Activated CD4-positive, alpha-beta T cell treated with anti-CD3 and anti-CD28 coated beads, Interleukin-10, Interleukin-2, amounts not matched to agents 100 ng/mL and 50 ng/mL, durations not matched to agents 16 hours and 8 hours (primary cell): ENCODE measurements at places on chromosomes 16 and 17.
A peak's percentile ranks its signal among the peaks of the same experiment; 100 is the strongest.

GRCh38 chr17:50771991-50772785 lies 4.9 kb upstream of the ANKRD40CL start:
- DNase-seq, result no peak

DNA sequence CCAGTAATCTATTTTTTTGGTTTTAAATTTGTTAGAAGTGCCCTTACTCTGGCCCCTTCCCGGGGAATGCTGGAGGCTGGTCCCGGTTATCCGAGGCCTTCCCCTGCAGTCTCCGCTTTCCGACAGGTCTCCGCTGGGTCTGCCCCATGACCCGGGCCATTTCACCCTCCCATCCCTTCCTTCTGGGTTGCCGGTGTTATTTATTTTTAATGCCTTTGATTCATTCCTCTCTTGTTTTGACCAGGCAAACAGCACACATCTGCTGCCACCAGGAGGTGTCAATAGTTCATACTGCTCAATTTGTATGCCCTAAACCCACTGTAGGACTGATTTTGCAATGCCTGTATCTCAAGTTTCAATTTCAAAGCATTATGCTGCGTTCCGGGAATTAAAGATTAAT lies 113.2 kb upstream of the IRX5 start:
- no peak for DNase-seq

DNA sequence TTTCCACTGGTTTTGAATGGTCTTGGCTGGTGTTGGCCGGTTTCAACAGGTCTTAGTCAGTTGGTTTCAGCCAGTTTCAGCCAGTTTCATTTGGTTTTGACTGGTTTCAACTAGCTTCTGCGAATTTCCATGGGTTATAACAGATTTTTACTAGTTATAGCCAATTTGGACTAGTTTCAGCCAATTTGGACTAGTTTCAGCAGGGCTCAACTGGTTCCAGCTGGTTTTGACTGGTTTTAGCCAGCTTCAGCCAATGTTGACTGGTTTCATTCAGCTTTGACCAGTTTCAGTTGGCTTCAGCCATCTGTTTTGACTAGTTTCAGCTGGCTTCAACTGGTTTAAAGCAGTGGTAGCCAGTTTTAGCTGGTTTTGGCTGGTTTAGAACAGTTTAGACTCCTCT lies 432.6 kb downstream of the UTP18 start:
- no peak for DNase-seq

DNA sequence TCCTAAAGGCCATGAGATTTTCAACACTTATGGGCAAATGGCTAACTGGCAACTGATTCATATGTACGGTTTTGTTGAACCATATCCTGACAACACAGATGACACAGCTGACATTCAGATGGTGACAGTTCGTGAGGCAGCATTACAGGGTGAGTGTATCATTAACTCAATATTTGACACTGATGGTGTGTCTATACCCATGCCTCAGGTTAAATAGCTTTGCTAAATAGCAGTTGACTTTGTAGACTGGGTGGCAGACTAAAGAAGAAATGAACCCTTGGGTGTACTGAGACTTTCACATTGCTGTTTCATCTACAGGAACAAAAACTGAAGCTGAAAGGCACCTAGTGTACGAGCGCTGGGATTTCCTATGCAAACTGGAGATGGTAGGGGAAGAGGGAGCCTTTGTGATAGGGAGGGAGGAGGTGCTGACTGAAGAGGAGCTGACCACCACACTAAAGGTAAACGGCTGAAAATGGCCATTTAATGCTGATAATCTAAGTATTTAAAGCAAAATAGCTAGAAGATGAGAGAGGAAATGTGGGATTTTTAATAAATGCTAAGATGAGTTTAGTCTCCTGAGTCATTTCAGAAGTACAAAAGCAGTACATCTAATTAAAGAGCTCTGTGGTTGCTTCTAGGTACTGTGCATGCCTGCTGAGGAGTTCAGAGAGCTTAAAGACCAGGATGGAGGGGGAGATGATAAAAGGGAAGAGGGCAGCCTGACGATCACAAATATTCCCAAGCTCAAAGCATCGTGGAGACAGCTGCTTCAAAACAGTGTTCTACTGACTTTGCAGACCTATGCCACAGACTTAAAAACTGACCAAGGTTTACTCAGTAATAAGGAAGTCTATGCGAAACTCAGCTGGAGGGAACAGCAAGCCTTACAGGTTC lies 3.0 kb downstream of the SETD6 start:
- DNase-seq, result peak; percentile 47

DNA sequence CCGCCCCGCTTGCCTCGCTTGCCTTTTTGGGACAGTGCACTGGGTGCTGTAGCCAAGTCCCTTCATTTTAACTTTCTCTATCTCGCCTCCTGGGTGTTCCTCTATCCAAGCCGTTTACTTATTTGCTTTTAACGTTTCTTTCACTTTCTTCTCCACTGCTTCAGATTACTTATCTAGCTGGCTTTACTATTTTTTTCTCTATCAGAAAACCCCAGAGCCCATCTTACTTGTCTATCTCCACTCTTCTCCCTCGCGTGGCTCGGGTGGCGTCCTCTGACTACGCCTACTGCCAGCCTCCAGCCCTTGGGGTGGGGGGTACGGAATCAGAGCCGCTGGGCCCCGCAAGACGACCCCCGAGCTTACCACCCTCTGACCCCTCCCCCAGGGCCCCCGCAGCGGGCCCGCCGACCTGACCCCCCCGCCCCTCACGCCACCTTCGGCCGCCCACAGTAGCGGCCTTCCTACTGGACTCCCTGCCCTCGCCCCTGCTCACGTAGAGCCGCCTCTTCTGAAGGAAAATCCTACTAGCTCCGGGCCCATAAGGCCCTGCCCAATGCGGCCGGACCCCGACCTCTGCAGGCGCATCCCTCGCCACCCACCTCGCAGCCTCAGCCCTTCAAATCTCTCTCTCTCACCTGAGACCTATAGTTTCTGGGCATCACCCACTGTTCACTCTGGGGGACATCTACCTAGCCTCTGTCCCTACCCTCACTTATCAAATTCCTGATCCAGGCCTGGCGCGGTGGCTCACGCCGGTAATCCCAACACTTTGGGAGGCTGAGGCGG lies 1.0 kb upstream of the SLC12A4 start:
- no peak for DNase-seq

- peak; percentile 54 for DNase-seq
Observed at GRCh38 chr17:62064791-62065563, at the start of gene MED13. Gene MED13 (minus strand): TSS chr17:62065278. CDS start chr17:62065205, 73 bp downstream.

- no peak for DNase-seq
Observed at GRCh38 chr17:1529863-1530262, 13.5 kb upstream of the INPP5K start.

DNA sequence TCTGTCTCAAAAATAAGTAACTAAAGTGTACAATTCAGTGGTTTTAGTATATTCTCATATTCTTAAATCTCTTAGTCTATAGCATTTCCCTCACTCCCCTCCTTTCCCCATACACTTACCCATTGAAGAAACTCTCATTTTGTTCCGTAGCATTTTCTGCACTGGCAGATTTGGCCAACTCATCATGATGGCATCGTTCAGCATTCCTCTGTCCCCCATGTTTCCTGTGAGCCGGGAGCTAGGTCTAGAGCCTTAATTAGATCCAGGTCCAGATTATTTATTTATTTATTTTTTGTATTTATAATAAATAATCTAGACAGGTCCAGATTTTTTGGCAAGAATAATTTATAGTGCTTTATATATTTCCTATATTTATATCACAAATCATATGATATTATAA lies 31.0 kb downstream of the HEATR3 start:
- no peak for DNase-seq

- no peak for DNase-seq
Observed at GRCh38 chr16:48575471-48576050, 34.4 kb downstream of the N4BP1 start.

- no peak for DNase-seq
Observed at GRCh38 chr17:4672055-4672630, 30.7 kb upstream of the ALOX15 start.

DNA sequence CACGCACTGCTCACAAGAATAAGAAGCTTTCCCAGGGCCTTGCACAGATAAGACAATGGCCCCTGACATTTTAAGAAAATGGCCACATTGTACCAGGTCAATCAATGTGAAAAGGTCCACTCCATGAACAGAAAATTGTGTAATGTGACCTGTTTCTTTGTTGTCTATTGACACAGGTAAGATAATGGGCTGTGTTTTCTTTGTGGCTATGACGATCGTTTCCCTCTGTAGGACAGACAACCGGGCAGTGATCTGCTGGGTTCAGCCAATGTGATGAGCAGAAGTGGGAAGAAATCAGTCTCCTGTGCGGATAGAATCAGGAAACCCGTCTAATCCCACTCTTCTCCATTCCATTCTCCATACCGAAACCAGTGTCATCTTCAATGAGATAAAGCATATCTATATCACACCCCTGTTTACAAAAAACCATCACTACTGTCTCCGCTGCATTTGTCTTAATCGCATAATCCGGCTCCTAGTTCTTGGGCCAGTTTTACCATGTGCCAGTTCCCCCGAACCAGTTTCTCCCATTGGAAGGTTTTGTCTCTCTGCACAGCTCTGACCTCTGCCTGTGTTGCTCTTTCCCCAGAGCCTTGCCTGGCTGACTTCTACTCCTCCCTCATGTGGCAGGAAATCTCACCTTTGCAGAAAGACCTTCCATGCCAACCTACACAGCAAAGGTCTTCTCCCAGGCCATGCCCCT lies 66.9 kb upstream of the ATF7IP2 start:
- no peak for DNase-seq

DNA sequence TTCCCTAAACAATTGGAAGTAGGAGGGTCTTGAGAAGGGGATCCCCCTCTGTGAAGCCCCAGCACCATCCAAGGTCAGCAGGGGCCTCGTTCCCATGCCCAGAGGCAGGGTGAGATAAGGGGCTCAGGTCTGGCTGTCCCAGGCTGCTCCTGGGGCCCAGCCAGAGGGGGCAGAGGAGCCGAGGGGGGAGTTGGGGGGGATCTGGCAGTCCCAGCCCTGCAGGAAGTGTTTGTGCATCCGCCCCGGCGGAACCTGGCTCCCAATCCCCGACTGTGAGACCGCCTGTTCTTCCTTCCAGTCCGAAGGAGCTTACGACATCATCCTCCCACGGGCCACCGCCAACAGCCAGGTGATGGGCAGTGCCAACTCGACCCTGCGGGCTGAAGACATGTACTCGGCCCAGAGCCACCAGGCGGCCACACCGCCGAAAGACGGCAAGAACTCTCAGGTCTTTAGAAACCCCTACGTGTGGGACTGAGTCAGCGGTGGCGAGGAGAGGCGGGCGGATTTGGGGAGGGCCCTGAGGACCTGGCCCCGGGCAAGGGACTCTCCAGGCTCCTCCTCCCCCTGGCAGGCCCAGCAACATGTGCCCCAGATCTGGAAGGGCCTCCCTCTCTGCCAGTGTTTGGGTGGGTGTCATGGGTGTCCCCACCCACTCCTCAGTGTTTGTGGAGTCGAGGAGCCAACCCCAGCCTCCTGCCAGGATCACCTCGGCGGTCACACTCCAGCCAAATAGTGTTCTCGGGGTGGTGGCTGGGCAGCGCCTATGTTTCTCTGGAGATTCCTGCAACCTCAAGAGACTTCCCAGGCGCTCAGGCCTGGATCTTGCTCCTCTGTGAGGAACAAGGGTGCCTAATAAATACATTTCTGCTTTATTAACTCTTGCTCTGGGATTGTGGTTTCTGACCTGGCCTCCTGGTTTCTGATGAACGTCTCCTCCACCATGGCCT lies 14.9 kb downstream of the GPRC5C start:
- DNase-seq, result peak; percentile 12

- no peak for DNase-seq
Observed at GRCh38 chr16:1258906-1259759, 3.3 kb downstream of the TPSD1 start.

- DNase-seq, result no peak
Observed at GRCh38 chr16:49020436-49020835, 261.2 kb downstream of the CBLN1 start.

- DNase-seq, result no peak
Observed at GRCh38 chr17:33940769-33941370, 314.2 kb upstream of the CCL2 start.

GRCh38 chr17:65046236-65046635 lies 10.3 kb downstream of the GNA13 start:
- no peak for DNase-seq

- DNase-seq, result no peak
Observed at GRCh38 chr16:21192991-21193390, 18.4 kb downstream of the ZP2 start.

- DNase-seq, result no peak
Observed at GRCh38 chr17:45677770-45678169, 106.3 kb upstream of the CRHR1 start.

DNA sequence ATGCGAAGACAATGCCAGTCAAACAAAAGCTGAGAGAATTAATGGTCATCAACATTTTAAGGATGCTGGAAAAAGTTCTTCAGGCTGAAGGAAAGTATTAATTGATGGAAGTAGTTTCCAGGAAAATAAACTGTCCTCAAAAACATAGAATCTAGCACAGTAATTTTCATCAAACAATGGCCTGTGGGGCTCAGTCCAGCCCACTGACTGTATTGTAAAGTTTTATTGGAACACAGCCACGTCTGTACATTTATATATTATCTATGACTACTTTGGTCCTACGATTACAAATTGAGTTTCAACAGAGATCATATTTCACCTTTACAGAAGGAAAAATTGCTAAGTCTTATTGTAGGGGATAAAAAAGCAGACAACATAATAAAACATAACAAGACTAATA lies 484.5 kb downstream of the KCNJ2 start:
- no peak for DNase-seq

GRCh38 chr16:84643180-84643583 lies 5.1 kb upstream of the KLHL36 start:
- DNase-seq, result no peak

GRCh38 chr17:9987779-9988585 lies 82.9 kb upstream of the RCVRN start:
- peak; percentile 40 for DNase-seq

- no peak for DNase-seq
Observed at GRCh38 chr16:50469744-50470321, 78.4 kb upstream of the NKD1 start.

DNA sequence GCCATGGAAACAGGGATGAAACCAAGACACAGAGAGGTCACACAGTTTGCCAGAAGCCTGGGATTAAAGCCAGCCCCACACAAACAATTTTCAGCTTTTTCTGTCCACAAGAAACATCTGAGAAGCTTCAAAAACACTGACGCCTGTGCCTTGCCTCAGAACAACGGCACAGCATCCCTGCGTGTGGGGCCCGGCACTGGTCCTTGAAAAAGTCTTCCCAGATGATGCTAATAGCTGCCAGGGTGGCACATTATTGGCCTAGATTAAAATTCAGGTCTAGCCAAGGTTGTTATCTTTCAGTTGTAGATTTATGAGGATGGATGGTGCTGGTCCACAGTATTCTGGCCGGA lies 321.4 kb downstream of the HAPSTR1 start:
- no peak for DNase-seq
